ENCODE measurements at places on chromosomes 4 and X.
A peak's percentile ranks its signal among the peaks of the same experiment; 100 is the strongest.

- no peak for DNase-seq
Measured at GRCh38 chr4:88008743-88009171, 1.3 kb downstream of the PKD2 start.

- DNase-seq, result no peak
Measured at GRCh38 chr4:123649250-123649644, 252.7 kb downstream of the SPRY1 start.

DNA sequence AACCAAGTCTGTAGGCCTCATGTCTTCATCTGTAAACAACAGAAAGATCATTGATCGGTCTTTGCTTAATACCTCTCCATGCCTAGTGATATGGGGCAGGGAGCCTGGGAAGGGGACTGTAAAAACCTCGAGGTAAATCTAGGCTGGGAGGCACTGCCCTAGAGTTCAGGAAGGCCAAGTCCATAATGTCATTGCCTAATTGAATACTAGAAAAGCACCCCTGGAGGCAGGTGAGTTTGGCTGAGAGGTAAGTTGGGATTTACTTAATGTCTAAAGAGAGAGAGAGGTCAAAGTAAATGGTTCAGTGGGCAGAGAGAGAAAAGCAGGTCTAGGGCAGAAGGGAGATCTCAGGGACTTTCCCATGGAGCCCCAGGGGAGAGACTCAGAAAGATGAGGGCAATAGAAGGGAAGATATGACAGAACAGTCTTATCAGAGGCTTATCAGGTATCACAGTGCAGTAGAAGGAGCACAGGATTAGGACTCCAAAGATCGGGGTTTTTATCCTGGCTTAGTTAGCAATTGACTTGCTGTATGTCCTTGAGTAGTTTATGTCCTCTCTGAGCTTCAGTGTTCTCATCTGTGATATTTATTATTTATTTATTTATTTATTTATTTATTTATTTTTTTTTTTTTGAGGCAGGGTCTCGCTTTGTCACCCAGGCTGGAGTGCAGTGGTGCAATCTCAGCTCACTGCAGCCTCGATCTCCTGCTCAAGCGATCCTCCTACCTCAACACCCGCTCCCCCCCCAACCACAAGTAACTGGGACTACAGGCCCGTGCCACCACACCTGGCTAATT is 85.2 kb downstream of the SLC16A2 start:
- no peak for DNase-seq

DNA sequence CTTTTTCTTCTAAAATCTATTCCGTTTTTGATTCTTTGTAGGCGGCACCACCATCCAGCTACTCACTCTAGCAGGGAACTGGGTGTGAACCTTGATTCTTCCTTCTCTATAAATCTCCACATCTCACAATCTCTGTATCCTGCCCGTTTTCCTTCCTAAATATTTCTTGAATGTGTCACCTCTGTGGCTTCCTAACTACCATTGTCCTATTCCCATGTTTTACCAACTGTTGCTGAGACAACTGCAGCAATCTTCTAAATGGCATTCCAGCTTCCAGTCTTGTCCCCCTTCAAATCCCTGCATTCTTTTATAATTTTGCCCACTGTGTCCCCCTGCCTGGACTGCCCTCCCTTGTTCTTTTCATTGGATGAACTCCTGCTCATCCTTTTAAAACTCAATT is 641.3 kb downstream of the RPA4 start:
- peak; percentile 8 for DNase-seq

DNA sequence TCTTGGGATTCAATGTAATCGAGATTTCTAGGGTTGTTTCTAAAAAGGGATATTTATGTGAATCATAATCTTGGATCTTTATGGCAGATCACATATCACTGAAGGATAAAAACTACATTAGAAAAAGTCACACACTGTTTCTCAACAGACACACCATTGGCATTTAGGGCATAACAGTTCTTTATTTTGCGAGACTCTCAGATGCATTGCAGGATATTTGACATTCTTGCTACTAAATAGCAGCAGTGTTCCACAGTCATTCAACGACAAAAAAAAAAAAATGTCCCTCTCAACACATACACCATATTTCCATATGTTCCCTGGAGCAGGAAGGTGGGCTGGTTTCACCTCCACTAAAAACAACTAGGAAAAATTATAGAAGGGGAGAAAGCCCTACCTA is 243.4 kb upstream of the PCDH18 start:
- no peak for DNase-seq

DNA sequence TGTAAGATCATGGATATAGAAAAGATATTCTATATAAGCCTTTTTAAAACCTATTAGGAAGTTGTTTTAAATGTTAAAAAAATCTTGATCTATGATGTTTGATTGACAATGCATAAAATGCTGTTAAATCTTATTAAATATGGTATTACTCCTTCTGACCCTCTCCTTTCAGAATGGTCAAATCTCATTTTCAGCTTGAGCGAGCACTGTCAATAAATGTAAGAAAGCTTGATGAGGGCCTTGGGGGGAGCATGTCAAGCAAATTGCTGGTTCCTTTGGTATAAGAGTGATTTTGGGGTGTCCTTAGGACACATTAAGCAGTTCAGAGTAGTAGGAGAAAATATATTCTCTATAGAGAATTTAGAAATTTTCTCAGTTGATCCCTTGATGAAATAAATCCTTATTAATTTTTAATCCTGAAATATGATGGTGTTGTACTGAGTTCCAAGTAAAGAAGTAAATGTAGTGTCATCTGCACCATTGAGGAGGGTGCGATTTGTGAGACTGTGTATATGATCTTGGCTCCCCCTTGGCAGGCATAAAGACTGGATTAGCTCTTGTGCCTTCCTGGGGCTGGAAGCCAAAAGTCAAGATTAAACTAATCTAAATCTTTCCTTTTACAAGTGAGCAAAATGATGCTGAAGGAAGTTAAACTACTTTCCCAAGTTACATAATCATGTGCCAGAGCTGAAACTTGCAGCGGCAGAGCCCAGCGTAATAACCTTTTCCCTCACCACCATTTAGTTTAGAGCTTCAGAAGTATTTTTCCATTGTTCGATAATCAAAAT is 82.6 kb upstream of the ANK2 start:
- no peak for DNase-seq

DNA sequence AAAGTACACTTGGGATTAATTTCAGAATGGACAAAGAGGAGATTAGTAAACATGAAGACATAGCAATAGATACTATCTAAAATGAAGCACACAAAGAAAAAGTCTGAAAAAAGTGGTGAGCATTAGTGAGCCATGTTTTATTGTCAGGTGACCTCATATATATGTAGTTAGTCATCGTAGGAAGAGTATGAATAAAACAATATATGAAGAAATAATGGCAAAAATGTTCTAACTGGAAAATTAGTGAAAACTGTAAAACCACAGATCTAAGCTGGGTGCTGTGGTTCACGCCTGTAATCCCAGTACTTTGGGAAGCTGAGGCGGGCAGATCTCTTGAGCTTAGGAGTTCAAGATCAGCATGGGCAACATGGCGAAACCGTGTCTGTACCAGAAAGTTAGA is 67.9 kb downstream of the RBPJ start:
- no peak for DNase-seq

GRCh38 chr4:142743121-142743825 is 102.8 kb downstream of the INPP4B start:
- no peak for DNase-seq

- DNase-seq, result no peak
Measured at GRCh38 chr4:189049682-189050081, 891.0 kb upstream of the FRG1 start.

DNA sequence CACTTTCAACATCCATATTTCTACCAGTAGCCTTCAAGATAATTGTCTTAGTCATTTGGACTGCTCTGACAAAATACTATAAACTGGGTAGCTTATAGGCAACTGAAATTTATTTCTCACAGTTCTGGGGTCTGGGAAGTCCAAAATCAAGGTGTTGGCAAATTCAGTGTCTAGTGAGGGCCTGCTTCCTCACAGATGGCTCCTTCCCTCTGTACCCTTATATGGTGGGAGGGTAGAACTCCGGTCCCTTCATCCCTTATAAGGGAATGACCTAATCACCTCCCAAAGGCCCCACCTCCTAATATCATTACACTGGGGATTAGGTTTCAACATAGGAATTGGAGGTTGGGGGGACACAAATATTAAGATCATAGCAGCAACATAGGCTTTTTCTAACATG is 7.4 kb upstream of the TBC1D25 start:
- DNase-seq, result no peak

GRCh38 chrX:40368611-40369061 is 212.1 kb upstream of the ATP6AP2 start:
- DNase-seq, result no peak

DNA sequence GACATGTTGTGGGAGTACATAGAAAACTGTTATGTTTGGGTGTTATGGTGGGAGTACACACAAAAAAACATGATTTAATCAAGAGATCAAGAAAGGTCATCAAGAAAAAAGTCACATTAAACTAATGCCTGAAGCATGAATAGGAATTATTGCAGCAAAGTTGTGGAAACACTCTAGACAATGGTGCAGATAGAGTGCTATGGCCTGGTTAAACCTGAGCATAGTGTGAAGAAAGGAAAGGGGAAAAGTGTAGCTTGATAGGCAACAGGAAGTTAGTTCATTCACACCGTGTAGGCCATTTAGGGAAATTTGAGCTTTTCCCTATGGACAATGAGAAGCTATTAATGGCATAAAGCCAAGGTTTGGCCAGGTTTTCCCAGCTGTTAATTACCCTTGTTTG is 162.1 kb upstream of the EMCN start:
- DNase-seq, result no peak

DNA sequence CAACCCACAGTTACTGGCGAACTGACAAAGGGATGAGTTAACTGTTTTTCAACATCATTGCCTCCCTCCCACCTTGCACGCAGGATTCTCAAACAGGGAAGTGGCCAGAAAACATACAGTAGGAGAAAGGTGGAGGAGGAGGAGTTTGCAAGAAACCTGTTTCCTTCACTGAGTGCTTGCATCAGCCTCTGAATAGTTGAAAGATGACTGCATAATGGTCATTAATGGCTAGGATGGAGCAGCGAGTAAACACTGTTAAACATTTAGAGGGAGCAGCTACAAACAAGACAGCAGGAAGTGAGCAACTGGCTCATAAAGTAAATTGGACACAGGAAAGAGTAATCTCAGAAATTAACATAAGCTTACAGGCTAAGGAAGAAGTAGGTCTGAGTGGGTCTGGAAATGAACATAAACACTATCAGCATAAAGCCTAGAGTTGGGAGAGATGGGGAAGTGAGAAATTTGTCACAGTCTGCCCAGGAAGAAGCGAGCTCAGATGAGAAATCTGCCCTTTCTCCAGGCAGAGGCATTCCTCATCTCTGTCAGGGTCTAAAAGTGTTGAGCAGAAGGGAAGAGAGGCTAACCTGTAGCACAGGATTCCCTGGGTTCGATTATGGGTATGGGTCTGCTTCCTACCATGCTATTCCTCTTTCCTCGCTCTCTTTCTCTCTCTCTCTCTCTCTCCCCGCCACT is 38.6 kb downstream of the TRPC5OS start:
- peak; percentile 18 for DNase-seq

DNA sequence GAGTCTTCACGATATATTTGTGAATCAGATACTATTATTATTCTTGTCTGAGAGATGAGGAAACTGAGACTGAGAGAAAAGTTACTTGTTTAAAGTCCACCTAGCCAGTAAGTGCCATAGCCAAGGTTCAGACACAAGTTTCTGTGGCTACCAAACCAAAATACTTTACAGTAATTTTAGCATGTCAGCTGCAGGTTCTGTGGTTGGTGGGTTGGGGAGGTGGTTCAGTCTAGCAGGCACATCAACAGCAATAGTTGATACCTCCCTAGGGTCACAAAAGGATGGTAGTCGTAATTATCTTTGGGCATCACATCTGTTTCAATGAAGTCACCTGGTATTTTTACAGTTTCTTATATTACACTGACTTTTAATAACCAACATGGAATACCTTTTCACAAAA is 35.6 kb upstream of the EDA2R start:
- DNase-seq, result no peak

- DNase-seq, result no peak
Measured at GRCh38 chr4:56469489-56470210, 2.2 kb downstream of the SRP72 start.

DNA sequence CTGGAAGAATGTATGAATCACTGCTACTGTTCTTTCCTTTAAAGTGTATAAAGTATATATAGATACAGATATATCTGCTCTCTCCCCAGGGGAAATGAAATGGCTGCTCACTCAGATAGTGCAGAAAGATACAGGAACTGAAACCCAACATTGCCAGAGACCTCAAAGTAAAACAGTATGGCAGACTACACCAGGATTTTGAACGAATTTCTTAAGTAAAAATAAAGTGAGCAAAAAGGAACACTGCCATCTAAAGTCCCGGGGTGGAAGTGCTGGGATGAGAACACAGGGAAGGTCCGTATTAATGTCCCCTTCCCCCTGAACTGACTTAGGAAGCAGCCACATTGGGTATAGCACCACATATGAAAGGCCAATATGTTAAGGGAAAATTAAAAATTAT is 93.4 kb downstream of the TMA16 start:
- no peak for DNase-seq

DNA sequence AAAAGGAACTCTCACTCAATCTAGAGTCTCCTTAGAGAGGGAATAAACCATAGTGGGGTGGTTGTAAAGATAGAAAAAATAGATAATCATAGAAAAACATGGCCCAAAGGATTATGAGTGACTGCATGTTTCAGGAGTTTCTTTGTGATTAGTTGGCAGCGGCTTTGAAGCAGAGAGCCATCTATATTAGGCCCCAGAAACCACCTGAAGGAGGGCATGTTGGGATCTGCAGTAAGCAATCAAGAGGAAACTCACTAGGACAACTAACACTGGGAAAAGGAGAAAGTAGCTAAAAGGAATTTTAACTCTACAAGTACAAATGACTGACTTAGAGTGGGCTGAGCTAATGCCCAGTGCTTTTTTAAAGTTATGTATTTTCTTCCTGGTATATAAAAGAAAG is 269.2 kb upstream of the NRK start:
- DNase-seq, result no peak

- peak; percentile 35 for DNase-seq
Measured at GRCh38 chrX:97290199-97290598, 406.5 kb downstream of the RPA4 start.

DNA sequence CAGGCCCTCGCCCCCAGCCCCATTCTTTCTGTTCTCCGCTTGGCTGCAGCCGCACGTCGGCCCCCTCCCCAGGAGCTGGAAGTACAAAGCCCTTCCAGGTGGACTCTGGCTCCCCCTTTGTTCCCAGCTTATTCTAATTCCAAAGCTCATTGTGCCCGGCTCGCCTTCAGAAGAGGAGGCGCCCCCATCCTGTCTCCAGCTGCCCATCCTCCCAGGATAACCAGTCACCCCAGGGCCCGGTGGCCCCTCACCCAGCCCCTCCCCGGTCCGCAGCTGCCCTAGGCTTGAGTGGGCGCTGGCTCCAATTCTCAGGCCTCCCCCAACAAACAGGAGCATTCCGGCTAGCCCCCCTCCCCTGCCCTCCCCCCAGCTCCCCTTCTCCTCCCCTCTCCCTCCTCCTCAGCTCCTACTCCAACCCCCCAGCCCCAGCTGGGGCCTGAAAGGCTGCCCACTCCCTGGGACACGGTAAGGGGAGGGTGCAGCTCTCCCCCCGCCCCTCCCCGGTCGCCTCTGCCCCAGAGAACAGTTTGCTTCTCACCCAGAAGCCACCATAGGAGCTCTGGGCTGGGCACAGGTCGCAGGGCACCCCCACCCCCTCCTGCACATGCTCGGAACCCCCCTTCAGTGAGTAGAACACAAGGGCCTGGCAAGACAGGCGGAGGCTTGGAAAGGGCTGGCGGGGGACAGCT is 3.1 kb upstream of the SLC6A8 start:
- no peak for DNase-seq

GRCh38 chrX:154436374-154436982 is 476 bp upstream of the GDI1 start:
- DNase-seq, result no peak

Measured in NT2/D1 (cell line).